ENCODE measurements at places on chromosomes 2 and 18. TPM values are rescaled to one million over a fixed set of nuclear protein-coding genes. Genes with fewer than 3 reads are reported as not detected.

LHCGR gene
- not detected for total RNA-seq

EVA1A gene
- 35.9 TPM for total RNA-seq

IL1R2 gene
- total RNA-seq: not detected

ITGB6 gene
- total RNA-seq: not detected

CCBE1 gene
- total RNA-seq: 21.2 TPM

NTSR2 gene
- total RNA-seq: not detected

PPP1R1C gene
- 2.2 TPM for total RNA-seq

UGT1A6 gene
- total RNA-seq: not detected

C2orf15 gene
- not detected for total RNA-seq

KIAA2012 gene
- total RNA-seq: not detected

FSIP2 gene
- total RNA-seq: 0.22 TPM

SERPINB12 gene
- not detected for total RNA-seq

ANKRD62 gene
- total RNA-seq: not detected

PTH2R gene
- total RNA-seq: 0.25 TPM

ABCG8 gene
- total RNA-seq: not detected

XDH gene
- total RNA-seq: under 0.01 TPM

HMSD gene
- total RNA-seq: 0.25 TPM

AQP12A gene
- total RNA-seq: not detected

SIX3 gene
- total RNA-seq: under 0.01 TPM

RAB27B gene
- total RNA-seq: 22.2 TPM

CDH2 gene
- 107 TPM for total RNA-seq

NDUFAF7 gene
- total RNA-seq: 20.7 TPM

ABCA12 gene
- total RNA-seq: not detected

CNTNAP5 gene
- not detected for total RNA-seq

TRIM43 gene
- not detected for total RNA-seq

TGFA gene
- not detected for total RNA-seq

SLC8A1 gene
- 53.6 TPM for total RNA-seq

EN1 gene
- total RNA-seq: under 0.01 TPM

CXCR1 gene
- not detected for total RNA-seq

ACTG2 gene
- total RNA-seq: 2.9 TPM

CARF gene
- 4.0 TPM for total RNA-seq

ZNF804A gene
- total RNA-seq: 11.5 TPM

KCNE4 gene
- total RNA-seq: 12.6 TPM

CCNT2 gene
- total RNA-seq: 29.7 TPM

GNLY gene
- total RNA-seq: not detected

ANKRD30B gene
- 0.55 TPM for total RNA-seq

SCYGR4 gene
- not detected for total RNA-seq

RNF152 gene
- total RNA-seq: 15.4 TPM

DNER gene
- total RNA-seq: 0.55 TPM

PLEK gene
- total RNA-seq: under 0.01 TPM

NT5DC4 gene
- total RNA-seq: 0.11 TPM

LYPD1 gene
- total RNA-seq: 0.22 TPM

DYNAP gene
- total RNA-seq: not detected
